K562 (cell line): ENCODE measurements at places on chromosomes 2 and 18. TPM values are rescaled to one million over a fixed set of nuclear protein-coding genes. Genes with fewer than 3 reads are reported as not detected.

Gene SLC16A14
- not detected in 2 replicates for total RNA-seq

Gene DCDC2C
- not detected in 2 replicates for total RNA-seq

Gene ZC3H6
- total RNA-seq = 1.9 and 2.6 TPM in 2 replicates

Gene TUBA3E
- not detected in 2 replicates for total RNA-seq

Gene CAPN13
- total RNA-seq = not detected in 2 replicates

Gene EIF2AK3
- 5.9 and 7.4 TPM in 2 replicates for total RNA-seq

Gene IL36RN
- total RNA-seq = not detected in 2 replicates

DNA sequence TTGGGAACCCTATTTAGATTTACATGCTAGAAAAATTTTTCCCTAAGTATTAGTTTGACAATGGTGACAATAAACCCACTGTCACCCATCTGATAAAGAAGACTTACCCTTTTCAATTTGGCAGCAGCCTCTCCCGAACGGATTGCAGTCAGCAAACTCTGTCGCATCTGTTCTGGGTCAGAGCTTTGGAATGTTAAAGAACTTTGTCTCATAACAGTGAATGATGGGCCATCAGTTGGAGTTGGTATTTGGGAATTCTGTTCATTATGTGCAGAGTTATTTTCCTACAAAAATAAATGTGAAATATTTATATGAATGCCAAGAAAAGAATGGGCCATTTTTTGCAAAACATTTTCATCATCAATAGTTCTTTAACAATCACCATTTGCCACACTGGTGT lies 70.8 kb upstream of the GRB14 start:
- H3K27me3 ChIP-seq = no peaks in the 10 kb centered on the region
- H3K4me3 ChIP-seq = no peak overlapping the region
- no peak overlapping the region for H3K27ac ChIP-seq

DNA sequence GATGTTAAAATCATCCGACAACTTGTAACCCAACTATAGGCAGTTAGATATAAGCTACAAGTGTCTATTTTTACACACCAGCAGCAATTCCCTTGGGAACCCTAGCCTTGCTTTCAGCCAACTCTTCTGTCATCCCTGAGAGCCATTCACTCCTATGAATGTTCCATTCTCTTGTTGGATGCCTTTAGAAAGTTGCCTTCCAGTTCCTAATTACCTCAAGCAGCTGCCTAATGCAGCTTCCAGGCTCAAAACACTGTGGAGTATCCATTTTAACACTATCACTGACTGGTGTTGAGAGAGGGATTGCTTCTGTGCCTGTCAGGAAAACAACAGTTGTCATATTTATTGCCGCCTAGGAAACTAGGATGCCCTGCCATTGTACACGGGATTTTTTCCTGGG lies 402.0 kb upstream of the ACVR2A start:
- H3K36me3 ChIP-seq = no peaks in the 10 kb centered on the region
- no peak overlapping the region for H3K4me3 ChIP-seq
- H3K27me3 ChIP-seq = no peaks in the 10 kb centered on the region
- H3K4me1 ChIP-seq = no peaks in the 10 kb centered on the region

DNA sequence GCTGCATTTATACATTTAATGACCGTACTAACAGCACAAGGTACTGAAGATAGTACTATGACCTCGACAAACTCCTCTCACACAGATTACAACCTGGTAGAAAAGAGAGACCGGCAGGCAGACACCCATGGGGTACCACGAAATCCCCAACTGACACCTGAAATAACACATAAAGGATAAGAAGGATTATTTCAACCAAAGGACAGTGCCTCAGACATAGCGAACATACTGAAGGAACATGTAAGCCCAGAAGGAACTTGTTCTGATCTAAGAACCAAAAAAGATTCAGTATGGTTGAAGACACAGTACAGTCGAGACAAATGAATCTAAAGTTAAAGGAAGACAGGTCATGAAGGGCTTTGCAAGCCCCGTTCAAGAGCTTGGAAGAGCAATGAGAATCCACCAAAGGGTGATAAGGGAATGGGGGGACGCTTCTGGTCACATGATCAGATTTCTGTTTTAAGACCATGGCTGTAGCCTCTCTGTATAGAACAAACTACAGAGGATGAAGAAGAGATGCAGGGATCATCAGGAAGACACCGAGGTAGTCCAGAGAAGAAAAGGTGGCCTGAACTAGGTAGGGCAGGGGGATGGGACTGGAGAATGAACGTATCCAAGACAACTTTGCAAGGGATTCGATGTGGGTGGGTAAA lies 902 bp downstream of the MCFD2 start:
- H3K4me1 ChIP-seq = peaks cover 35% of the 10 kb centered on the region; the same call in 2 of the 3 replicates
- peak; percentile 36 for DNase-seq
- H3K27ac ChIP-seq = peak overlapping the region; percentile 72
- H3K27me3 ChIP-seq = no peaks in the 10 kb centered on the region
- peaks cover 32% of the 10 kb centered on the region for H3K36me3 ChIP-seq

GRCh38 chr2:238786379-238786778 lies 61.5 kb upstream of the TWIST2 start:
- H3K4me1 ChIP-seq = no peaks in the 10 kb centered on the region
- no peak overlapping the region for H3K4me3 ChIP-seq
- no peak for DNase-seq
- H3K36me3 ChIP-seq = no peaks in the 10 kb centered on the region
- peaks cover 16% of the 10 kb centered on the region for H3K27me3 ChIP-seq
- H3K27ac ChIP-seq = no peak overlapping the region

DNA sequence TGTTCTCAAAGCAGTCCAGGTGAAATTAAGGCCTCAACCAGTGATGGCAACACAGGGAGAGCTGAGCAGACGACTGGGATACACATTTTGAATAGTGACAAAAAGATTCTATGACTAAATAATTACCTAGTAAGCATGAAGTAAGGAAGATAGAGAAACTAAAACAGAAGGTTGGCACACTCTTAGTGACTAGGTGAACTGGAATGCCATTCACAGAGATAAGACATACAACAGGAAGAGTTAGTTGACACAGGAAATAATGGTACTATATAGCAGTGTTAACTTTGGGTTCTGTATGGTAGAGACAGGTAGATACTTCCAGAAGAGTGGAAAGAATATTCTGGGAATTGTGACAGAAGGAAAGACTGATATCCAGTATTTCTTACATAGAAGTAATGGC lies 181.8 kb upstream of the NT5C1B start:
- no peak overlapping the region for H3K4me3 ChIP-seq
- no peak for DNase-seq
- no peak overlapping the region for H3K27ac ChIP-seq

GRCh38 chr2:220682616-220683015 lies 889.5 kb downstream of the EPHA4 start:
- no peak overlapping the region for H3K4me3 ChIP-seq
- H3K27me3 ChIP-seq = no peaks in the 10 kb centered on the region
- DNase-seq = no peak
- no peaks in the 10 kb centered on the region for H3K4me1 ChIP-seq
- H3K36me3 ChIP-seq = no peaks in the 10 kb centered on the region
- H3K27ac ChIP-seq = no peak overlapping the region

DNA sequence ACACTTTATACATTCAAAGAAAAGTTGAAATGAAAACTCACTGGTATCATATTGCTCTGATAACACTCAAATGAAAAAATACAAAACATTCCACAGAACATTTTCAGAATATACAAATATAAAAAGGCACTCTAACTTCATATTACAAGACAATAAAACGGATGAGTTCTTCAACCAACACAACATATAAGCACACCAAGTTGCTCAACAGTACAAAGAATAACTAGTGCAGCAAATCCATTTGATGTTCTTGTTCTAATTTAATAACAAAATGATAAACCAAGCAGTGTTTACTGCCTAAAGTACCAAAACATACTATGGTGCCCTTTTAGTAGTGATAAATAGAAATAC lies 60.8 kb upstream of the PGAP1 start:
- no peak overlapping the region for H3K4me3 ChIP-seq
- H3K36me3 ChIP-seq = no peaks in the 10 kb centered on the region
- H3K27ac ChIP-seq = peak overlapping the region; percentile 12; the same call in 1 of the 3 replicates
- DNase-seq = no peak
- H3K27me3 ChIP-seq = no peaks in the 10 kb centered on the region

DNA sequence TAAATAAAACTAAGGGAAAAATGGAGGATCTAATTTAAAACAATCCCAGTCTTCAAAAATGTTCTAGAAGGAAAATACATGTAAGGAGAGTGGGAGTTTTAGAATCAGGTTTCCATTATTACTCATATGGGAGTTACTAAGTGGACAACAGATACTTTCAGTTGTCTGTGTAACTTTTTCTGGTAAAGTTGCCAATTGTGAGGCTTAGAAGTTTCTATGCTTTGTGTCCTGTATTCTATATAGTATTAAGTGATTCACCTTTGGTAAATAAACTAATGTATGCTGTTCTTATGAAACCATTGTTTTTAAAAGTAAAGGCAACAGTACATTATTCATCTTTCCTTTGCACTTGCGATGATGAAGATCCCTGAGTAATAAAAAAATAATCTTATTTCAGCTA lies 274.9 kb downstream of the NR4A2 start:
- H3K27me3 ChIP-seq = no peaks in the 10 kb centered on the region
- DNase-seq = no peak
- H3K27ac ChIP-seq = no peak overlapping the region
- H3K36me3 ChIP-seq = no peaks in the 10 kb centered on the region

- no peak for DNase-seq
- no peaks in the 10 kb centered on the region for H3K27me3 ChIP-seq
- H3K4me3 ChIP-seq = no peak overlapping the region
- no peaks in the 10 kb centered on the region for H3K36me3 ChIP-seq
- H3K27ac ChIP-seq = no peak overlapping the region
Measured at GRCh38 chr2:192124571-192124970, 70.2 kb downstream of the TMEFF2 start.

DNA sequence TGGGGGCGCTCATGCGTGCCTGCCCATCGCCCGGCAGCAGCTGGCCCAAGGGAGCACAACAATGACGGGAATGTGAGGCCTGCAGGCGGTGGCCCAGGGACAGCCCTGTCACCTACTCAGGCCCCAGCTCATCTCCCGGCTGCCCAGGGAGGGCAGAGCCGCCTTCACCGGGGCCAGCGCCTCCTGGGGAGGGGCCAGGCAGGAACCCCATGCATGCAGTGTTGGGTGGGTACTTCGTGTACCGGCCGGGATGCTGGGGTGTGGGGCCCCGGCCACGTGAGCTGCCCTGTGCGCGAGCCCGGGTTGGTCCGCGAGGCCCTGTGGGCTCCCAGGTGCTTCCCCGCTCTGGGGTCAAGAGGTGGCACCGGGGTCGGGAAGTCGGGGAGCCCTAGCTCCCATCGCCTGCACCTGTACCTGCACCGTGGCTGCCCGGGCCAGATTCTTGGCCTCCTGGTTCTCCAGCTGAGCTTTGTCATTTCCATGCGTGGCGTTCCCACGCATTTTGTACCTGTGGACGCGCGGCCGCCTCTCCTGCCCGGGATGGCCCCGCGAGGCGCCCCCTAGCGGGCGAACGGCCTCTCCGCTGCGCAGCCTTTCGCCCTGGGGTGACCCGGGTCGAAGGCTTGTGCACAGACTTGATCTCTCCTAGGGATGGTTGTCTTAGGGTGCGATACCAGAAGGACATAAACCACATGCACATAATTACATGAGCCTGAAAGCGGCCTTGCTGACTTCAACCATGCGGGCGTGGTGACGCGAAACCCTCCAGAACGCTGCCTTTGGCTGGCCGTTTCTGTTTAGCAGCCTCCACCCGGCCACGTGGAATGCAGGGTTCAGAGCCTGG lies 950 bp downstream of the KLHL30 start:
- H3K27me3 ChIP-seq = no peaks in the 10 kb centered on the region
- H3K4me1 ChIP-seq = peaks cover 6% of the 10 kb centered on the region; the same call in 2 of the 3 replicates
- H3K27ac ChIP-seq = no peak overlapping the region

- no peak overlapping the region for H3K4me3 ChIP-seq
- DNase-seq = no peak
- H3K27me3 ChIP-seq = peaks cover 30% of the 10 kb centered on the region
- no peak overlapping the region for H3K27ac ChIP-seq
- H3K4me1 ChIP-seq = no peaks in the 10 kb centered on the region
- no peaks in the 10 kb centered on the region for H3K36me3 ChIP-seq
Measured at GRCh38 chr2:20401489-20401835, 45.4 kb upstream of the RHOB start.

GRCh38 chr2:66919286-66919685 lies 477.8 kb upstream of the ETAA1 start:
- DNase-seq = no peak
- H3K4me1 ChIP-seq = no peaks in the 10 kb centered on the region
- no peak overlapping the region for H3K27ac ChIP-seq
- no peaks in the 10 kb centered on the region for H3K36me3 ChIP-seq

DNA sequence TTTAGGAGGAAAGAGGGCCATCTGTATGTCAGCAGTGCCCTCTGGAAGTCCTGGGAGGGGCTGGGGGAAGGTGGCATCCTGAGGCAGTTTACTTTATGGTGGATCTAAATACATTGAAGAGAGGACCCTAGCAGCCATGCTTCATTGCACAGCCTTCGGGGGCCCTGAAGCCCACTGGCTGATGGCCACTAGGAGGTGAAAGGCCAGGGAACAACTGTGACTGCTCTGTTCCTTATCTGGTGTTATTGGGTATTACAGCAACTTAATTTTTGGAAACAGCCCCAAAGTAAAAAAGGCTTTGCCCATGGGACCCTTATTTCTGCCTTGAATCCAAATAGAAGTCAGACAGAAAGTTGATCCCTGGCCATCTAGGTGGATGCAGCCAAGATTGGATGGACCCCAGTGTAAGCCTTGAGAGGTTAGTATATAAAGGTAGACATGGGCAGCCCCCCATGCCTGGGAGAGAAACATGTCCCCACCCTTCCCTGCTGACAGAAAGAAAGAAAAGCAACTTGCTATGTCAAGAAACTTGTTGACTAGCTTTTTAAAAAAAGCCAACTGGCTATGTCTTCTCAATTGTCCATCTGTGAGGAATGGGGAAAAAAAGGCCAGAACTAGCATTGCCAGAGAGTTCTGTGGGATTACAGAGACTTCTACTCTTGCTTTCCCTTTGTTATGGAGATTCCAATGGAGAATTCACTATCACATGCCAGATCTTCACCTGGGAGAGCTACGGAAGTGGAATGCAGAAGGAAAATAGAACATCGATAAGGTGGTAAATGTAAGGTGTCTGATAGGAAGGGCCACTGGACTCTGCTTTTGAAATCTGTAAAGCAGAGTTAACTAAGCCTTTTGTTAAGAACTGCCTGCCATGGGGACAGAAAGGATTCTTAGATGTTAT lies 58.6 kb upstream of the OSR1 start:
- no peak overlapping the region for H3K4me3 ChIP-seq
- H3K27ac ChIP-seq = no peak overlapping the region
- no peak for DNase-seq
- no peaks in the 10 kb centered on the region for H3K27me3 ChIP-seq
- H3K36me3 ChIP-seq = no peaks in the 10 kb centered on the region
- no peaks in the 10 kb centered on the region for H3K4me1 ChIP-seq

DNA sequence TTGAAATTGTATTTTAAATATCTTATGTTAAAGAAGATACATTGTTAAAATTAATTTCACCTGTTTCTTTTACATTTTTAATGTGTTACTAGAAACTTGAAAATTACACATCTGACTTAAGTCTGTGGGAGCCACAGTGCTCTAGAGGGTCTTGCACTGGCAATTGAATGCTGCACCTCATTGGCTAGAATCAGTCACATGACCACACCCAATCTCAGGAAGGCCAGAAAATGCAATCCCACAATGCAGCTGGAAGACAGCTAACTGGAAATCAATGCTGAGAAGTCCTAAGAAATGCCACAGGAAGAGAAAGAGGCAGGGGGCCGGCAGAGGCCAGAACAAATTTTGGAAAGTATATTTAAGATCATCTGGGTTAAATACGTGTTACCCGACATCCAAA lies 189.2 kb upstream of the POU3F3 start:
- no peaks in the 10 kb centered on the region for H3K4me1 ChIP-seq
- H3K4me3 ChIP-seq = no peak overlapping the region
- DNase-seq = peak; percentile 52

GRCh38 chr18:74976331-74976909 lies 232.5 kb downstream of the PTGR3 start:
- H3K27me3 ChIP-seq = no peaks in the 10 kb centered on the region
- H3K36me3 ChIP-seq = no peaks in the 10 kb centered on the region
- no peak for DNase-seq
- H3K4me1 ChIP-seq = no peaks in the 10 kb centered on the region

GRCh38 chr18:1522249-1522615 lies 617.6 kb downstream of the ADCYAP1 start:
- H3K36me3 ChIP-seq = no peaks in the 10 kb centered on the region
- no peaks in the 10 kb centered on the region for H3K27me3 ChIP-seq
- H3K4me3 ChIP-seq = peak overlapping the region; percentile 43
